Central memory CD4-positive, alpha-beta T cell (primary cell): ENCODE measurements at places on chromosomes 16 and 17.
A peak's percentile ranks its signal among the peaks of the same experiment; 100 is the strongest.

- no peak for DNase-seq
These were observed 18.2 kb upstream of the FASN start for GRCh38 chr17:82116246-82116645.

GRCh38 chr17:77433385-77434135 is 292.8 kb downstream of the SEC14L1 start:
- no peak for DNase-seq

GRCh38 chr17:413706-414380 is 61.2 kb upstream of the RPH3AL start:
- DNase-seq, result no peak

GRCh38 chr17:8448310-8448709 is 12.6 kb downstream of the NDEL1 start:
- no peak for DNase-seq

DNA sequence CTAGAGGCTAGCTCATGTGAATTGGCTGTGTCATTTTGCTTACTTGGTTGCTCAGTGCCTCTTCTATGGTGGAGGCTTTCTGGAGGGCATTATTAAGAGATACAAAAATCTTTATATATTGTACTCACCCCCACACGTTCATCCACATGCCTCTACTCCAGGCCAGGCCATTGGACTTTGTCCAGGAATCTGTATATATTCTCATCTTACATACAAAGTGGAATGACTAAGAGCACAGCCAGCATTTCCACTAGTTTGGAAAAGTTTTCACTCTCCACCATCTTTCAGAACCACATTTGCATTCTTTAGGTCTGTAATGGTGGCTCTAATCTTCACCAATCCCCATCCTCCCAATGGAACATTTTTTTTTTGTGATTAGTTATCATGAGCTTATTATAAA is 4.8 kb upstream of the GLG1 start:
- no peak for DNase-seq

GRCh38 chr17:47239619-47239966 is 14.0 kb upstream of the ITGB3 start:
- DNase-seq, result no peak

- DNase-seq, result no peak
These were observed 11.5 kb upstream of the CDK5R1 start for GRCh38 chr17:32475258-32475657.

GRCh38 chr17:3974980-3975379 is 10.7 kb upstream of the ATP2A3 start:
- no peak for DNase-seq

GRCh38 chr17:78734793-78735641 is 47.1 kb downstream of the CYTH1 start:
- no peak for DNase-seq

DNA sequence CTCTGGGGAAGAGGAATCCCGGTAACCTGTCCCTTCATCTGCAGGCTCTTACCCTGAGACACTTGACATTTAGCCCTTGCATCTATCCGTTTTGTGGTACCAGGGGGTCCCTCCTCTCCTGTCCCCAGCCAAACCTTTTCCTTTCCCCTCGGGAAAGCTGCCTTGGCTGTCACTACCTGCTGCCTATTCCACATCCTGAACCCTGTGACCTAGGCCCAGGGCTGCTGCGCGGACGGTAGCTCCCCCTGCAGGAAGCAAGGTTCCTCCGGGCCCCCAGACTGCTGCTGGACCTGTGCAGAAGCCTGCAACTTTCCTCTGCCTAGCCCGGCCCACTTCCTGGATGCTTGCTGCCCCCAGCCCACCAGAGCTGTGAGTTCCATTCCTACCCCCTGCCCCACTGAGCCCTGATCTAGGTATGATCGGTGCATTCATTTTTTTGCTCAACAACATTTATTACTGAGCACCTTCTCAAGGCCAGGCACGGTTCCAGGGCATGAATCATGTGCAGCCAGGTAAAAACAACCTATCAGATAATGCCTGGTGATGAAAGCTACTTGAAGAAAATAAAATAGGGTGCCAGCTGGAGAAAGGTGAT is 10.5 kb upstream of the ALDOA start:
- peak; percentile 35 for DNase-seq

- no peak for DNase-seq
These were observed 92.9 kb upstream of the ZNF750 start for GRCh38 chr17:82932518-82933310.

- no peak for DNase-seq
These were observed 51.4 kb upstream of the ENDOV start for GRCh38 chr17:80363518-80364090.

- DNase-seq, result no peak
These were observed 14.5 kb downstream of the GPR179 start for GRCh38 chr17:38329284-38329683.

GRCh38 chr17:44360826-44361225 is 2.8 kb downstream of the FAM171A2 start:
- DNase-seq, result no peak

DNA sequence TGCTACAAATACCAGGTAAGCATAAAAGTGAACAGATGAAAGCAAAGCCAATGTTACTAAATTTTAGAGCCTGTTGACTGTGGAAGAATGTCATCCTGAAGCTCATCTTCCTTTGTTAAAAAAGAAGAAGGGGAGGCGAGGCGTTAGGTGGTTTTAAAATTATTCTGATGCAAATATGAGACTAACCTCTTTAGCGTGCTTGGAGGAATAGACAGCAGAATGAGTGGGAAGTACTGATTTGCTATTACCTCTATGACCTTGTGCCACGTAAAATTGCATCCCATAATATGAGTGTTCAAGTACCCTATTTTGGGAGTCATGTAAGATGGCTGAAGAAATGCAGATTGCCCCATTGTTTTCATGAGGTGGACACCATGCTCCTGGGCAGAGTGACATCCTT is 95.7 kb downstream of the ELAC2 start:
- DNase-seq, result no peak

GRCh38 chr16:87165885-87166284 is 151.3 kb downstream of the C16orf95 start:
- DNase-seq, result no peak

DNA sequence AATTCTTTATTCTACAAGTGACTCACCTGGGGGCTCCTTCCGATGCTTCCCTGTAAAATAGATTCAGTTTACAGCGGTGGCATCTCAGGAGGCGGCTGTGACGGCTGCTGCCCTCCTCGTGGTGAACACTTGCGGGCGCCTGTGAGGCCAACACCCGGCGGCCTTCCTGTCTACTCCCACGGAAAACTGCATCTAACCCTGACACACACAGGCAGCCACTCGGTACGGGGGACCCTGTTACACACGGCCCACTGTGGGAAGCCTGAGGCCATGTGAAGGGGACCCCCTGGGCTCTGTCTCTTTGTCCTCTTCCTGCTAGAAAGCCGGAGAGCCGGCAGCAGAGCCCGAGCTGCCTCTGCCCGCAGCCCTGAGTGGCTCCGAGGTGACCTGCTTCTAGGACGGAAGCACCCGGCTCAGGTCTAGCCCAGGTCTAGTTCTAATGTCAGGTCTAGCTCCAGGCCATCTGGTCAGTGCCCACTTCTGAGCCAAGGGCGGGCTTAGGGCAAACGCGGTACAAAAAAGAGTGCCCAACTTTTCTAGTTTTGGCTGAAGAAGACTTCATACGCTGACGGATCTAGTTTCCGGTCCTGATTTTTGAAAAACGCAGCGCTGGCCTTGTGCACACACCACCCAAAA is 159.4 kb downstream of the ENGASE start:
- DNase-seq, result no peak

- DNase-seq, result no peak
These were observed 1.5 kb downstream of the NUDT16L1 start for GRCh38 chr16:4694642-4695451.

GRCh38 chr17:73137376-73137775 is 27.4 kb upstream of the SSTR2 start:
- no peak for DNase-seq

- DNase-seq, result peak; percentile 72
These were observed 759 bp upstream of the TP53I13 start for GRCh38 chr17:29567554-29568330.

DNA sequence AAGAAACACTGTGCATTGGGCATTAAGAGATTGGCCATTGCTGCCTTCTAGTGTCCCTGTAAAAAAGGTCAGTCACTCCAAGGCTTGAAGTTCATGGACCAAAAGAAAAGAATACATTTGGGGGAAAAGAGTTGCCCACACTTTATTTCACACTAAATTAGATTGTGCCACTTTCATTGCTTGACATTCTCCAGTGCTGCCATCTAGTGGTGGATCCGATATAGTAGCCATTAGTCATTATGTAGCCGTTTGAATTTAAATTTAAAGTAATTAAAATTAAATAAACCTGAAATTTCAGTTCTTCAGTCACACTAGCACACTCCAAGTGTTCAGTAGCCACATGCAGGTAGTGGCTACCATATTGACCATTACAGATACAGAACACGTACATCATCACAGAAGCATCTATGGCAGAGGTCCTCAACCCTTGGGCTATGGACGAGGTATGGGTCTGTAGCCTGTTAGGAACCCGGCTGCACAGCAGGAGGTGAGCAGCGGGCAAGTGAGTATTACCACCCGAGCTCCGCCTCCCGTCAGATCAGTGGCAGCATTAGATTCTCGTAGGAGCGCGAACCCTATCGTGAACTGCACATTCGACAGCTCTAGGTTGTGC is 21.9 kb upstream of the CDH5 start:
- DNase-seq, result peak; percentile 8

DNA sequence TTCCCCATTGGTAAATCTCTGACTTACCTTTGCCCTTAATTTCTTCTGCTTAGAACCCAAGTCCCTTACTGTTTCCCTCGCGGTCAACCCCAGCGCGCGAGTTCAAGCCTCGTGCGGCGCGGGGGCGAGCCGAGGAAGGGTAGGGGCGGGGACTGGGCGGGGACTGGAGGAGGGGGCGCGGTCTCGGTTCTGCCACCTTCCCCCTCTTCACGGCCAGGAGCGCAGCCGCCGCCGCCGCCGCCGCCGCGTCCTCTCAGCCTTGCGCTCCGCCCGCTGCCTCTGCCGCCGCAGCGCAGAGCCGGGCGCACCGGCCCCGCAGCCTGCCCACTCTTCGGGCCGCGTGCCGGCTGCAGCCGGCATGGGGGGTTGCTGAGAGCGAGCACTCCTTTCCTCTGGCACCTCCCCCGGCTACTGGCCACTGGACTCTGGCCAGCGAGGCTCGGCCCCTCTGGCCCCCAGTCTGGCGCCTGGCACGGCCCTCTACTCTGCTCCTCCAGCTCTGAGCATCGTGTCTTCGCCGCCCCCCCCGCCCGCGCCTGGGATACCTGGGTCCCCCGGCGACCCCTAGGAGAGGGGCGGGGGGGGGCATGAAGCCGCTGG is at the start of gene RAPGEFL1:
Gene RAPGEFL1 (plus strand): TSS at position 196 of the 600 bp plus-strand sequence. CDS start 392 bp downstream, at position 588.
- DNase-seq, result peak; percentile 65

DNA sequence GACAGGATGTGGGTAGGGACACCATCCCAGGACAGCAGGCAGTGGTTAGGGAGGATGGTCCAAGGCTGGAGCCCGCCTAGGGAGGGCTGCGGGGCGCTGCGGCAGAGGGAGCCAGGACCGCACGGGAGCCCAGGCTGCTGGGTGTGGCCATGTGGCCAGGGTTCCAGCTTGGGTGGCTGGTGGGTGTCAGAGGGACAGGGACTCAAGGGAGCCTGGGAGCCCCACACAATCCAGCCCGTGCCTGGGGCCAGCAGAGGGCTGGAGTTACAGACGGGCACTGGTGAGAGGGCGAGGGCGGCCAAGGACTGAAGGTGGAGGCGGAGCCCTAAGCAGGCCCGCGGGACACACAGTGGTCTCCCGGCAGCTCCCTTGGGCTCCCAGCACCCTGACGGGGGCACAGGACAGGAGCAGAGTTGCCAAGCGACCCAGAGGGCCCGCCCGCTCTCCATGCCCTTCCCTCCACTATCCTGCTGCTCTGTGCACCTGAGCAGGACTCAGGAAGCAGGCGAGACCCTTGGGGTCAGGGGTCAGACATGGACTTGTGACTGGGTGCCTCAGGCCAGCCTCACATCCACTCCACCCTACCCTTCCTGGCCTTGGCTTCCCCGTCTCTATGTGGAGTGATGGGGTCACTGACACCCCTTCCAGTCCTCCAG is 7.1 kb downstream of the MRPL28 start:
- no peak for DNase-seq

GRCh38 chr17:71790791-71791190 is 330.0 kb upstream of the SOX9 start:
- no peak for DNase-seq

DNA sequence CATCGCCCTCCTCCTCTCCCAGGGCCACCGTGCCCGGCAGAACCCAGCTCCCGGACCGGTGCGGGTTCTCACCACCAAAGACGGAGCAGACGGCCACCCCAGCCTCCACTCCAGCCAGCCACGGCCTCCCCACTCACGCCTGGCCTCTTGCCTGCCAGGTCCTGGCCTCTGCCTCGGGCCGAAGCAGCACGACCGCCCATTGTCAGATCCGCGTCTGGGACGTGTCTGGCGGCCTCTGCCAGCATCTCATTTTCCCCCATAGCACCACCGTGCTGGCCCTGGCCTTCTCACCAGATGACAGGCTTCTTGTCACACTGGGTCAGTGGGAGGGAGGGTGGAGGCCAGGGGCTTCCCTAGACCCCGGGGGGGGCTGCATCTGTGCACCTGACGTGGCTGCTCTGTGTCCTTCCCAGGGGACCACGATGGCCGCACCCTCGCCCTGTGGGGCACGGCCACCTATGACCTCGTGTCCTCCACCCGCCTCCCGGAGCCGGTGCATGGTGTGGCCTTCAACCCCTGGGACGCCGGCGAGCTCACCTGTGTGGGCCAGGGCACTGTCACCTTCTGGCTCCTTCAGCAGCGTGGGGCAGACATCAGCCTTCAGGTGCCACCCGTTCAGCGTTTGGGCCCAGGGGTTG is 6.6 kb upstream of the RHOT2 start:
- DNase-seq, result no peak

GRCh38 chr17:6706499-6706898 is 6.7 kb downstream of the SLC13A5 start:
- DNase-seq, result no peak

DNA sequence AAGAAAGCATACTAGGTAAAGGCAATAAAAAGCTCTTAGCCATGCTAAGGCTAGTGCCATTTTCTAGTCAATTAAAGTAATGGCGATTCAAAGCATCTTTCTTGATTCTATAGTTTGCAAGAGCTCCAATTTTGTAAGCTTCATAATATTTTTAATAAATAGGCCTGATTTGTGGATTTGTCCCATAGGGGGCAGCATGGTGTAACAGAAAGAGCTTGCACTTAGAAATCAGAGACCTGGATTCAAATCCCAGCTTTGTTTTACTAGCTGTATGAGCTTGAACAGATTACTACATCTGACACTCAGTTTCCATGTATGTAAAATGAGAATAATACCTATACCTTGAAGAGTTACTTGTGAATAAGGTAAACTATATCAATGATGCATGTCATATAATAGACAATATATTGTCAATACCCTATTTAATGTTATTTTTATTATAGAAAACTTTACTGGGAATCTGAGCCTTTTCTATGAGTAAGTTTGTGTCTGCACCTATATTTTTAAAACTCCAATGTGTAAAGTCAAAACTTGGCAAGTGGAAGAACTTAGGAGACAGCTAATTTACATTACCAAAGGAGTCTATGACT is 93.6 kb upstream of the NOG start:
- peak; percentile 3 for DNase-seq

DNA sequence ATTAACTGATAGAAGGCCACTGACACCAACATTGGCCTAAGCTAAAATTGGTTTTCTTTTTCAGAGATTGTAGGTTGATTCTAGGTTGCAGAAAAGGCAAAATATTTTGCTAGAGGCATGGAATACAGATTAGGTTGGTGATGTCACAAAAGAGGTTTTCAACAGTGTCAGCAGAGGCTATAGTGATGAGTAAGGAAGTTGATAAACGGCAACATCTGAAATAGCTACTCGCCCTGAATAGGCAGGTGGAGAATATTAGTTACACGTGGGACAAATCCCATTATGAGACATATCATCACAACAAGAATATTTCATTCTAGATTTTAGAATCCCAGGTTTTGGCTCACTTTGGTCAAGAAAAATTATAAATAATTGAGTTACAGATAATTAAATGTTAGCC is 1.5 kb upstream of the TOM1L1 start:
- no peak for DNase-seq
